ENCODE measurements at places on chromosomes 1 and 21.

- no peak overlapping the region for H3K27ac ChIP-seq
- H3K36me3 ChIP-seq, result no peaks in the 10 kb centered on the region
- H3K27me3 ChIP-seq, result no peaks in the 10 kb centered on the region
- no peak overlapping the region for H3K4me3 ChIP-seq
Measured at GRCh38 chr1:199098468-199098867, 459.6 kb downstream of the PTPRC start.

GRCh38 chr1:57947471-57947870 lies 523.6 kb upstream of the DAB1 start:
- H3K27ac ChIP-seq, result no peak overlapping the region
- no peaks in the 10 kb centered on the region for H3K4me1 ChIP-seq
- peaks cover 9% of the 10 kb centered on the region for H3K27me3 ChIP-seq
- H3K36me3 ChIP-seq, result no peaks in the 10 kb centered on the region

- no peak for DNase-seq
- no peaks in the 10 kb centered on the region for H3K27me3 ChIP-seq
- no peaks in the 10 kb centered on the region for H3K36me3 ChIP-seq
- H3K4me1 ChIP-seq, result peaks cover 18% of the 10 kb centered on the region
- H3K4me3 ChIP-seq, result no peak overlapping the region
- H3K27ac ChIP-seq, result no peak overlapping the region
Measured at GRCh38 chr1:84403347-84403746, 5.1 kb downstream of the DNASE2B start.

DNA sequence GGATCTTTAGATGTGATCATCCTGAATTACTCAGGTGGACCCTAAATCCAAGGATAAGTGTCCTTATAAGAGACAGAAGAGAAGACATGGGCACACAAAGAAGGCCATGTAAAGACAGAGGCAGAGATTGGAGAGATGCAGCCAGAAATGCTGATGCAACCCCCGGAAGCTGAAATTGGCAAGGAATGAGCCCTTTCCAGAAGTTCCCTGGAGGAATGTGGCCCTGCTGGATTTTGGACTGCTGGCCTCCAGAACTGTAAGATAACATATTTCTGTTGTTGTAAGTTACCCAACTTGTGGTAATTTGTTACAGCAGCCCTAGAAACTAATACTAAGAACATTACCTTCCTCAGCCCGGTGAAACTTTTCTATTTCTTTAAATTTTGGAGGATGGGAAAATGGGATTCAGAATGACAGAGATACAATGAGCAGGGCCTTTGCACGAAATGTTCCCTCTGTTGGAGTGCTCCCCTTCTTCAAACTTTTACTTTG lies 11.2 kb upstream of the PLPP3 start:
- no peaks in the 10 kb centered on the region for H3K27me3 ChIP-seq
- no peak overlapping the region for H3K4me3 ChIP-seq
- no peaks in the 10 kb centered on the region for H3K36me3 ChIP-seq
- no peak for DNase-seq
- H3K27ac ChIP-seq, result peak overlapping the region; percentile 71
- H3K4me1 ChIP-seq, result no peaks in the 10 kb centered on the region

DNA sequence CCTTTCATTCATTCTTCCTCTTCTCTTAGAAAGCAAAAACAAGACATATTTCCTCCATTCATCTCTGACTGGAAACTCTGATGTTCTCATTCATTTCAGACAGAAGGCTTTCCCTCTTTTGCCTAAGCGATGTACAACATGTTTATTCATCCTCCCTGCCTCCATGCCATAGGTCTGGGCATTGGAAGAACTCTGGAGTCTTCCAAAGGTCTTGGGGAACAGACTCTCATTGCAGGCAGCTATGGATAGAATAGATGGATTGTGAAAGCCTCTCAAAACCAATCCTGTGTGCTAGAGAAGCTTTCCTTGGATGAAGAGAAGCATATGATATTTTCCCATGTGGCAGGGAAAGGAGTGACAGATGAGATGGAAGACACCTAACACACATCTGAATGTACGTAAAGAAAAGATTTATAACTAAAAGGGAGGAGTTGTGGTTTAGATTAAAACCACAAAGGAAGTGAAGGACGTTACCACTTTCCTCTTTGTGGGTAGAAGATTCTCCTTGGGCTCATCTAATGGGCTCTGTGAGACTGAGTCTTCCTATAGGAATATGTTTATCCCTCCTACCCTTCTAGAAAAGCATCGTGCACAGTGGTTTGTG lies 38.7 kb downstream of the BCL9 start:
- H3K27me3 ChIP-seq, result no peaks in the 10 kb centered on the region
- peaks cover 32% of the 10 kb centered on the region for H3K4me1 ChIP-seq
- H3K27ac ChIP-seq, result peak overlapping the region; percentile 87
- H3K36me3 ChIP-seq, result peaks cover 4% of the 10 kb centered on the region
- peak overlapping the region; percentile 47 for H3K4me3 ChIP-seq
- DNase-seq, result no peak

- no peak overlapping the region for H3K4me3 ChIP-seq
- no peak for DNase-seq
- peaks cover 5% of the 10 kb centered on the region for H3K4me1 ChIP-seq
Measured at GRCh38 chr1:27616441-27616840, 12.5 kb upstream of the AHDC1 start.

- H3K27me3 ChIP-seq, result peaks cover 8% of the 10 kb centered on the region
- peaks cover 6% of the 10 kb centered on the region for H3K36me3 ChIP-seq
Measured at GRCh38 chr1:205595435-205595834, 36.4 kb downstream of the ELK4 start.

GRCh38 chr1:69421286-69421685 lies 146.4 kb upstream of the LRRC7 start:
- no peak overlapping the region for H3K4me3 ChIP-seq
- peaks cover 5% of the 10 kb centered on the region for H3K4me1 ChIP-seq
- no peak for DNase-seq
- H3K27me3 ChIP-seq, result no peaks in the 10 kb centered on the region
- H3K27ac ChIP-seq, result no peak overlapping the region

DNA sequence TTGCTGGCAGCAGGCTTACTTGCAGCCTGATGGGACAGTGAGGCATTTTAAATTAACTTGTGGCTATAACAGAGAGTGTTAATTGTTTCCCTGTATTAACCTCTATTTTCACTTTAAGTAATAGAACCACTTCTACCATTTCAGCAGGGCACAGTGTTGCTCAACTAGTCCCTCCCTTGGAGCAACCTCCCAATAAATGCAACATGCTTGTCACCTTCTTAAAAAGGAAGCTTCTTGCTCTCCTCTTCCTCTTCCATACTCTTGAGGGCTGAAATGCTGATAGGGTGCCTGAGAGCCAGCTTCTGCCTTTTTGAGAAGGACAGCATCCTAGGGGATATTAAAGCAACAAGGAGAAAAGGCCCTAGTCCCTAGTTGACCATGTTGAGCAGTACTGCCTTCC lies 52.1 kb downstream of the C4BPA start:
- no peaks in the 10 kb centered on the region for H3K4me1 ChIP-seq
- peaks cover 2% of the 10 kb centered on the region for H3K36me3 ChIP-seq

DNA sequence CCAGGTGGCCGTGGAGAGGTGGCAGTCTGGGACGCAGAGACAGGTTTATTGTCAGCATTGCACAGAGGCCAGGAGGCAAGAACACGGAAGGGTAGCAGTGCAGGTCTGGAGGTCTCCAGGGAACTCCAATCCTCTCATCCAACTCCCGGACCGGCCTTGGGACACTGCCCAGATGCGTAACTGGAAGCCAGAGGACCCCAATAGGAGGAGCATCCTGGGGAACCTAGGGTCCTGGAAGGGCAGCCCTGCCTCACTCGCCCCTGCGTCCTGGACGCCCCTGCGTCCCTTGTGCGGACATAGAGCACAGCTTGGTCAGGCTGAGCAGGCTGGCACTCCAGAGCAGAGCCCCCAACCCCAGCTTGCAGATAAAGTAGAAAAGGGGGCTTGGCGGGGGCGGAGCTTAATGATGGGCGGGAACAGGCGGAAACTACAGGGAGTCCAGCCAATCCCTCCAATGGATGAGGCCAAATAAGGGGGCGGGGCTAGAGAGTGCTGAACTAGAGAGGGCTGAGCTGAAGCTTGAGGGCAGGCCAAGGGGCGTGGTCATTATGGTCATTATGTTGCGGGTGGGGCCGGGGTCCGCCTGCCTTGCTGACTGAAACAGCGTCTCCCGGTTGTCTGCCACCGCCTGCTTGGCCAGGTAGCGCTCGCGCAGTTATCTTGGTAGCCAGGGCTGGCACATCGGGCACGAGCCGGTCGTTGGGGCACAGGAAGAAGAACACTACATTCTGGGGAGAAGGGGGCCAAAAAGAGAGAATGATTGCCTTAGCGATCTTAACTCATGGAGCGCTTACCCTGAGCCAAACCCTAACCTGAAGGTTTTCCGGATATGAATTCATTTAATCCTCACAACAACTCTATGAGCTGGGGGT lies 3.7 kb upstream of the ARHGEF19 start:
- peaks cover 18% of the 10 kb centered on the region for H3K4me1 ChIP-seq
- H3K27ac ChIP-seq, result peak overlapping the region; percentile 76
- no peaks in the 10 kb centered on the region for H3K36me3 ChIP-seq
- H3K4me3 ChIP-seq, result peak overlapping the region; percentile 77

GRCh38 chr1:74714429-74715235 lies 18.2 kb downstream of the CRYZ start:
- peaks cover 4% of the 10 kb centered on the region for H3K4me1 ChIP-seq
- H3K27me3 ChIP-seq, result no peaks in the 10 kb centered on the region
- H3K27ac ChIP-seq, result peak overlapping the region; percentile 50
- H3K4me3 ChIP-seq, result no peak overlapping the region
- no peak for DNase-seq

- H3K27me3 ChIP-seq, result no peaks in the 10 kb centered on the region
- H3K4me3 ChIP-seq, result no peak overlapping the region
Measured at GRCh38 chr21:25689226-25689625, 45.5 kb downstream of the ATP5PF start.

DNA sequence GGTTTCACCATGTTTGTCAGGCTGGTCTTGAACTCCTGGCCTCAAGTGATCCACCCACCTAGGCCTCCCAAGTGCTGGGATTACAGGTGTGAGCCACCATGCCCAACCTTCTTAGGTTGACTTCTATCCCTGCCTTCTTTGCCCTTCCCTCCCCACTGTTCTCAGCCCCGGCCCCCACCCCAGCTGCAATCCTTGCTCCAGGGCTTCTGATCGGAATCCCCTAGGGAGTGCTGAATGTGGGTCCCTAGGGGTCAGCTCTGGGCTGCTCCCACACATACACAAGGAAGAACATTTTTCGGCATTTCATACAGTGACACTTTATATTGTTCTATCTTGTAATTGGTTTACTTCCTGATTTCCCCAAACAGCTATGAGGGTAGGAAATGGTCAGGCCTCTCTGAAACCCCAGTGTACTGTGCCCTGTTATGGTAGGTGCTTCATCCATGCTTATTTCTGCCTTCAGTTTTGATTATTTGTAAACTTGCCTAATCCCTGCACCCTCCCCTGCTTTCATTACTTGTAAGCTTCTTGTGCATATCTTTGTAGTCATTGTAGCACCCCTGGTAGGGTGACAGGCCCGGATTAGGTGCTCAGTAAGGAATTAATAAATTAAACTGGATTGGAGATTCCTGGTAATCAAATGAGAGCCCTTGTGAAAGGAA lies 5.8 kb upstream of the SRP9 start:
- DNase-seq, result no peak
- H3K27ac ChIP-seq, result peak overlapping the region; percentile 87
- peaks cover 40% of the 10 kb centered on the region for H3K4me1 ChIP-seq
- no peaks in the 10 kb centered on the region for H3K36me3 ChIP-seq

DNA sequence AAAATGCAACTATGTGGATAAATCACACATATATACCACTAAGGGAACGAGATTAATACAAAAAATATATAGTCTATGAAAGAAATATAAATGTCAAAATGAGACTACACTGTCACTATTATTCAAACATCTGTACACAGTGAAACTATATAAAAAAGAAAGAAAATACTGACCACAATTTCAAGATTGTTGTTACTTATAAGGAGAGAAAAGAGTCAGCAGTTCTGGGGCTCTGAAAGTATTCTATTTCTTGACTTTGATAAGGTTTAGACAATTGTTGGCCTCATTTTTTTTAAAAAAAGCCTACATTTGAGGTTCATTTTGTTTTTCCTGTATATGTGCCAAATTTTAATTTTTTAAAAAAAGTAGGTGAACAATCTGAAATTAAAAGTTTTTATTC lies 319.3 kb upstream of the CHRM3 start:
- H3K4me1 ChIP-seq, result no peaks in the 10 kb centered on the region
- H3K27me3 ChIP-seq, result no peaks in the 10 kb centered on the region
- H3K4me3 ChIP-seq, result no peak overlapping the region

GRCh38 chr21:27681841-27682240 lies 715.0 kb upstream of the ADAMTS5 start:
- no peak overlapping the region for H3K27ac ChIP-seq
- no peak overlapping the region for H3K4me3 ChIP-seq
- H3K4me1 ChIP-seq, result no peaks in the 10 kb centered on the region
- DNase-seq, result no peak
- H3K36me3 ChIP-seq, result no peaks in the 10 kb centered on the region

- H3K36me3 ChIP-seq, result no peaks in the 10 kb centered on the region
- H3K27ac ChIP-seq, result no peak overlapping the region
- no peak for DNase-seq
- H3K4me3 ChIP-seq, result no peak overlapping the region
- no peaks in the 10 kb centered on the region for H3K4me1 ChIP-seq
- H3K27me3 ChIP-seq, result peaks cover 9% of the 10 kb centered on the region
Measured at GRCh38 chr1:244735404-244735803, 82.5 kb downstream of the DESI2 start.
